ENCODE measurements at places on chromosomes 5 and 9.

GRCh38 chr5:57406641-57407040 is 76.0 kb downstream of the ACTBL2 start:
- DNase-seq = no peak

DNA sequence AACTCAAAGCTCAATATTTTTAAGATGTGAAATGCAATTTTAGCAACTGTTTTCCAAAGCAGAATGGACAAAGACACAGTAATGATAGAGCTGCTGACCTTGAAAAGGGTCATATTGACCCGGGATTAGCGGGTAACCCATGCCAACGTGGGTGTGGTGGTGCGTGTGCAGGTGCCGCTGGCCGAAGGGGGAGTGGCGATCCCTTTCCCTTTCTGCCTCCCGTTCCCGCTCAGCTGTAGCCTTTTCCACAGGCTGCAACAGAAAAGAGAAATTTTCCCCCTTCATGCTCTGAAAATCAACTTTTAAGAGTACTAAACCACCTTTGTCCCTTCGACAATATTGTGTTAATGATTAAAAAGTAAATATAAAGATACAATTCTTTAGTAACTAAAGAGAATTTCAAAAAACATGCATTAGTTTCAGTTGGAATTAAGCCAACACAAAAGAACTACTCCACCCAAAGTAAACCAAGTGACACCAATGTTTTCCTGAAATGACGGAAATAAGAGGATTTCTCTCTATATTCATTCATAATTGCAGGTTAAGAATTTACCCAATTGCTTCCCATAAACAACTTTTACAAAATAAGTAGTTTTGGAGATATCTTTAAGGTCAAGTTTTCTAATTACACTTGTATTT is 105.2 kb downstream of the ZNF608 start:
- DNase-seq = no peak

- no peak for DNase-seq
Observed at GRCh38 chr5:35202319-35203111, 27.8 kb downstream of the PRLR start.

DNA sequence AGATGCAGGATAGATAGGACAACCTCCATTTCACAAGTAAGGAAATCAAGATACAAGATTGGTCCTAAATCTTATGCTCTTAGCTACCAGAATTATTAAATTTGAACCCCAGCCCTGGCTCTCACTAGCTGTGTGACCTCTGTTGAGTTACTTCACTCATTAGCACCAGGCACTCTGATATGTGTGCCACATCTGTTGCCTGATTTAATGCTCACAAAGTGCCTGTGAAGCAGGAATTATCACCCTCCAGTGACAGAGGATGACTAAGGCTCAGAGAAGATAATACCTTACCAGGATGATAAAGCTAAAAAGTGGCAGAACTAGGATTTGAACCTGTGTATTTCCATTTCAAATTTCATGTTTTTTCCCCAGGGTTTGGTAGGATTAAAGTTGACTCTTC is 110.0 kb downstream of the PLPPR1 start:
- no peak for DNase-seq

GRCh38 chr5:64156261-64156660 is 9.4 kb upstream of the RNF180 start:
- DNase-seq = no peak

- no peak for DNase-seq
Observed at GRCh38 chr9:137035507-137035834, 3.6 kb upstream of the FUT7 start.

- no peak for DNase-seq
Observed at GRCh38 chr9:33850677-33851076, 33.7 kb downstream of the UBE2R2 start.

DNA sequence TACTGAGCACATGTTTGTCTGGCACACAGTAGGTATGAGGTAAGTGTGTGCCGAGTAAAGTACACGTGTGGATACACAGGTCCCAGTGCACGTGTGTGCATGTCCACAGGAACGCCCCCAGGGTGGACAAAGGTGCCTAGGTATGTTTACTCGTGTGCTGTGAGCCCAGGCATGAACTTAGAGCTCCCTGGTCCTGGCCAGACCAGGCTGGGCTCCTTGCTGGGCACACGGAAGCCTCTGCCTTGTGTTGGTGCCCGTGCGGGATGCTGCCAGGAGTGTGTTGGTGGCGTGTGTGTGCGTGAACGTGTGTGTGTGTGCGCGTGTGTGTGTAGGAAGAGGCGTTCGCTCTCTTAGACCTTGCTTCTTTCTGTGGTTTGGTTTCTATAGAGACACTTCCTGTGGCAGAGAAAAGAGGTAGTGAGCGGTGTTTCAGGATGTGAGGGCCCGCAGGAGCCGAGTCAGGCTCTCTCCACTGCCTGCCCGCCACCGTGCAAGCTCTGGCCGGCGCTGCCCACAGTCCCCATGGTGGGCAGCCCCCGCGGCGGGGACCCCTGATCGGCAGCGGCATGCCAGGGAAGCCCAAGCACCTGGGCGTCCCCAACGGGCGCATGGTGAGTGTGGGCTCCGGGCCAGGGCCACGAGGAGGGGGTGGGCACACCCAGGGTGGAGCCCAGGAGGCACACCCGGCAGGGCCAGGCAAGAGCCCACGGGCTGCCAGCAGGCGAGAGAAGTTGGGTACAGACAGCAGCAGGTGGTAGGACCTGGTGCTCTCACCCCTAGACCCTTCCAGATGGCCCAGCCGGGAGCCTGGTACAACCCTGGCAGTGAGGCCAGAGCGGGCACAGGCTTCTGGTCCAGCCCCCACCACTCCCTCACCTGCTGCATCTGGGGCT is at the start of gene RGS14:
RGS14 (plus strand) TSS at position 466 of the 893 bp plus-strand sequence; CDS start at position 567, 101 bp downstream.
- peak; percentile 89 for DNase-seq

- DNase-seq = peak; percentile 3
Observed at GRCh38 chr5:96070622-96071225, 109.1 kb upstream of the ELL2 start.

DNA sequence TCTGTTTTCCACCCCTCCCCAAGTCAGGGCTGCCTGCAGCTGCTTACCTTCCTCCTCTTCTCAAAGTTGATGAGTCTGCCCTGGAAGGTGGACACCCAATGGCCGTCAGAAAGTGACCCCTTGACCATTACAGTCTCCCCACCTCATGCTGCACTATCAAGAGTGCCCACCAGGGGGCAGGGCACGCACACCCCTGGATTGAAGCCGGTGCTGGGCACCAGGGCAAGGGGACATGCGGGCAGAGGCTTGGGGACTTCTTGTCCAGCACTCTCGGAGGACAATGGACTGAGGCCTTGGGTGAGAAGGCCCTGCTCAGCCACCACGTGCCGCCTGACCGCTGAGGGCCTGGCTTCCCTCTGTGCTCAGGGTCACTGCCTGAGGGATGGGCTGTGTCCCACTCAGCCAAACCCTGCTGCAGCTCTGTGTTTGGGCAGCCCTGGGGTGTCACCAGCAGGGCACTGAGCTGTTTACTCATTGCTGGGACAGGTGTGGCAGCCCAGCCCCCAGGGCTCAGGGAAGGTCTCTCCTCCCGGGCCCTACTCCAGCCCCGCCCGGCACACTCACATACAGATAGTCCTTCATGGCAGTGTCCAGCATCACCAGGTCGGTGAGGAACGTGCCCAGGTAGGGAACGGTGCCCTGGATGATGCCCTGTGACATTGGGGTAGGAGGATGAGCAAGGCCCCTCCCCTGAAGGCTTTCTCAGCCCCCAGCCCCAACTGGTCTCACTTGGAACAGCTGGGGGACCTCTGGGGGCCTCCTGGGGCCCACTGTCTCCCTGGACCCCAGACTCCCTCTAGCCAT is 17.7 kb downstream of the RALGDS start:
- peak; percentile 46 for DNase-seq

DNA sequence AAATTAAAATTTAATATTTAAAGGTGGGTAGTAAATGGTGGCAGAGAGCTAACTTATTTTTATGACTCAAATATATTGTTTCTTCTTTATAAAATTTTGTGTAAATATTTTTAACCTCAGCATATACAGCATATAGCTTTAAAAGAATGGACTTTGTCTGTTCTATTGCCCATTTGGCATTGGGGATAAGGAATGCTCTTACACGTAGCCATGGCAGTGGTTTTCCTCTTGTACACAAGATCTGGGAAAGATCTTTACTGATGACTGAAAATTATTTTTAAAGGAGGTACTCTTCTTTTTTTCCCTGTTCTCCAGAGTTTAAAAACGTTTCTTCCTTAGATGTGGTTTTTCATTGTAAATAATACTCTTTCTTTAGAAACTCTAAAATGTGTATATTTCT is 75.0 kb downstream of the PBX3 start:
- no peak for DNase-seq

GRCh38 chr9:107488375-107489143 is 1.0 kb downstream of the KLF4 start:
- DNase-seq = no peak

DNA sequence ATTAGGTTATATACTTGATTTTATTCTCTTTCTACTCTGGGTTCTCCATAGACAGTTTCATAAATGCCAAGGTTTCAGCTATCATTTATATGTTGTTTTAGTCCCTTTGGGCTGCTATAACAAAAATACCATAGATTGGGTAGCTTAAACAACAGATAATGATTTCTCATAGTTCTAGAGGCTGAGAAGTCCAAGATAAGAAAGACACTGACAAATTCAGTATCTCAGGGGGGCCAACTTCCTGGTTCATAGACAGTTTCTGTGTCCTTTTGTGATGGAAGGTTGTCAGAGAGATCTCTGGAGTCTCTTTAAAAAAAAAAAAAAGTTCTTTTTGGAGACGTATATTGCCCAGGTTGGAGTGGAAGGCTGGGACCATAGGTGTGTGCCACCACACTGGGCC is 113.3 kb downstream of the SCAMP1 start:
- DNase-seq = no peak

DNA sequence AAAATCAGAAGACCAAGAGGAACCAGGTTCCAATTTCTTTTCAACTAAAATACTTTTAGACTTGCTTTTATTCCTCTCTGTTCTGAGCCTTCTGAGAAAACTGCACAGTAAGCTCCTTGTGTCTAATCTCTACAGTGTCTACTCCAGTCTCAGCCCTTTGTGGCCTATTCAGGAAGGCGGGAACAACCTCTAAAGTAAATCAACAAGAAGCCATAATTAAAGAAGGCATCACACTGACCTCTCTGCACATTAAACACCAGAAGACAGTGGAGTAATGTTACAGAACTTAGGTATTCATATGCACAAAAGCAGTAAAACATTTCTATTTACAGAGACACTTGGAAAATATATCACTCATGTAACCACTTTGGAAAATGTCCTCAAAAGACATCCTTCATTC is 14.9 kb downstream of the XPA start:
- DNase-seq = no peak

DNA sequence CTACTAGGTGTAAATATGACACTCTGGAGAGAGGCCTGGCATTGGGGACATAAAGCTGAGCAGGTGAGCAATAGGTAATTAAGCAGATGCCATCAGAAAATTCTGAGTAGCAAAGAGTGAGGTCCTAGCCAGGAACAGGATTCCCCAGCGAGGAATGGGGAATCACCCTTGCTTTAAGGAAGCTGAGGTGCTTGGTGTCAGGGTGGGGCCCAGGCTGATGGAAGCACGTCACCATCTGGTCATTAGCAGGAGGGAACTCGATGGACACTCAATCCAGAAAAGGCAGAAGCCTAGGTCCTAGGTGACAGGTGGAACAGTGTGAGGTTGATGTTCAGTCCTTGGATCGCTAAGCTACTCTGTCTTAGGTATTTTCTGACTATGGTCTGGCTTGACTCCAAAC is 562.7 kb upstream of the DAP start:
- no peak for DNase-seq

DNA sequence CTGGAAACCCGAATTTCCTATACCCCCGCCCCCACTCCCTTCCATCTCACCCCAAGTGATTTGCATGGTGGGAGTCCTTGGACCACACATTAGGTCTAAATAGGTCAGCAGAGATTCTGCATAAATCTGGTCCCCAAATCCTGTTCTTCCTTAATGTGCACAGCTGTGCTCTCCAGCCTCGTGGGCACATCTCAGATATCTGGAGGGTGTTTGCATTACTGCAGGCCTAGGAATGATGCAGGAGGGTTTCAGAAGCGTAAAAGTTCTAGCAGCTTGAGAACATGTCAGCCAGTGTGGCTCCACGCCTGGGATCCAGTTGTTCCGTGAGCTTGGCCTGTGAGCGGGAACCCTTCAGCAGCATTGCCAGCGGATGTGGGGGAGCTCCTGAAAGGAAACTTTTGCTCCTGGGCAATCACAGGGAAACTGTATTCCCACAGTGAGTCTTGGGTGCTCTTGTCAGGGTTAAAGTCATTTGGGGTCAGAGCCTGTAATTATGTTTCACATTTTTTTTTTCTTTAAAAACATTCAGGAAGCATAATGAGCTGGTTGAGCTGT is 12.9 kb downstream of the ARHGAP26 start:
- no peak for DNase-seq

- no peak for DNase-seq
Observed at GRCh38 chr9:120587328-120587727, 7.4 kb upstream of the CDK5RAP2 start.

GRCh38 chr9:128098297-128099230 is 29.0 kb downstream of the PTGES2 start:
- no peak for DNase-seq

GRCh38 chr9:11366585-11367129 is 753.9 kb upstream of the PTPRD start:
- no peak for DNase-seq

DNA sequence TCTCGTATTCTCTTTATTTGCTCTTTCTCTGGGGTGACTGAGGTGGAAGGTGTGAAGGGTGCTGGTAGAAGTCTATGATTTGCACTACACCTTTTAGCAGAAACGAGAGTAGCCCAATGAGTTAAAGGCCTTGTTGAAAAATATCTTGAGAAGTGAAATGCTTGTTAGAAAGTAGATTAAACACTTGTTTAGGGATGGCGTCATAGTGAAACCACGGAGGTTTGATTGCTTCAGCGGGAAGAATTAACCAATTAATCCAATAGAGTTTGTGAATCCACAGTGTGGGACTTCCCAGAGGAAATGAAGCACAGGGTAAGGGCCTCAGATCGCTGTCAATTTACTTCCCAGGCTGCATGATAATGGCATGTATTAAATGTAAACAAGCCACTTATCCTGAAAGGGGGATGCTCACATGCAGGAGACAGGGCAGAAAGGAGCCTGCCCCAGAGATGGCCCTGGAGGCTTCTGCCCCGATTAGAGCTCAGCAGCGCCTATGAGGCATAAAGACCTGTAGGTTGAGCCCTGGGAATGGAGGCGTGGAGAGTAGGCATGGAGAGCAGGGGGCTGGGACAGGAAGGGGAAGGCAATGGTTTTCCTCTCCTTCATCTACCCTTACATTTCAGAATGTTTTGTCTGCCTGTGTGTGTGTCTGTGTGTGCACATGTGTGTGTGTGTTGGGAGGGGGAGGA is 1.5 kb downstream of the FAM170A start:
- DNase-seq = no peak

GRCh38 chr5:142872217-142872616 is 102.0 kb downstream of the ARHGAP26 start:
- DNase-seq = no peak

GRCh38 chr5:175211956-175212756 is 231.8 kb downstream of the DRD1 start:
- no peak for DNase-seq

- DNase-seq = no peak
Observed at GRCh38 chr9:38673399-38674193, 46.3 kb downstream of the FAM240B start.

DNA sequence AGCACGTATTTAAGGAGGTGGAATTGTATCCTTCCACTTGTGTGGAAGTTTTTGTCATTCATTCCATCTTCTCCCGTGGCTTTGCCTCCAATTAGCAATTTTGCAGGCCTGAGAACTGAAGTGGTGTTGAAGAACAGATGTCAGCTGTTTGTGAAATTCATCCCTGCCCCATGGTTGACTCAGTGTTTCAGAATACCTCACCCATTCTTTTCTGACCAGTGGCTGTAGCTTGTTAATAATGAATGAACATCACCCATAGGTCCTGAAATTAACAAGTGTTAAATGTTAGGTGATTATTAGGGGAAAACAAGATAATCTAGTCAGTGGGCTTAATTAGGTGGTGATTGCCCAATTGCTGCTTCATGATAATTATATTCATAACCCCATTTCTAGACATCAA is 11.7 kb downstream of the ZNF462 start:
- no peak for DNase-seq

Measured in MM.1S (cell line).